Fibroblast of the aortic adventitia (primary cell): ENCODE measurements at places on chromosomes 7 and 10. TPM values are rescaled to one million over a fixed set of nuclear protein-coding genes. Genes with fewer than 3 reads are reported as not detected.

TUBAL3 gene
- total RNA-seq = not detected in 2 replicates

PBLD gene
- 6.6 and 10.8 TPM in 2 replicates for total RNA-seq

LAMB1 gene
- 332 and 467 TPM in 2 replicates for total RNA-seq

PFKFB3 gene
- total RNA-seq = 9.4 and 23.0 TPM in 2 replicates

HNRNPF gene
- 66.2 and 196 TPM in 2 replicates for total RNA-seq

GSTK1 gene
- total RNA-seq = 53.3 and 91.9 TPM in 2 replicates

MMRN2 gene
- 5.1 and 5.4 TPM in 2 replicates for total RNA-seq

NCAPG2 gene
- total RNA-seq = 8.9 and 35.0 TPM in 2 replicates

KLF14 gene
- total RNA-seq = 0.09 TPM in 1 of 2 replicates, not detected in the other

GDF10 gene
- 11.1 TPM in 1 of 2 replicates, not detected in the other for total RNA-seq

LBX1 gene
- 0.08 TPM in 1 of 2 replicates, not detected in the other for total RNA-seq

STRIP2 gene
- 2.5 and 6.9 TPM in 2 replicates for total RNA-seq

TBATA gene
- total RNA-seq = not detected in 2 replicates

GIMAP8 gene
- total RNA-seq = 0.09 and 0.16 TPM in 2 replicates

SLC13A1 gene
- not detected in 2 replicates for total RNA-seq

VGF gene
- not detected in 2 replicates for total RNA-seq

OR2A1 gene
- total RNA-seq = 0.27 TPM in 1 of 2 replicates, not detected in the other

ARHGEF5 gene
- total RNA-seq = 1.6 and 3.2 TPM in 2 replicates

CALML3 gene
- not detected in 2 replicates for total RNA-seq

MYO1G gene
- 0.09 TPM in 1 of 2 replicates, not detected in the other for total RNA-seq
